CD4-positive, CD25-positive, alpha-beta regulatory T cell (primary cell): ENCODE measurements at places on chromosomes 3 and 15. TPM values are rescaled to one million over a fixed set of nuclear protein-coding genes. Genes with fewer than 3 reads are reported as not detected.

Gene SST
- not detected for polyA plus RNA-seq

Gene C3orf70
- polyA plus RNA-seq = not detected

Gene DUOXA2
- polyA plus RNA-seq = not detected

Gene TRAT1
- polyA plus RNA-seq = 160 TPM

Gene GABRB3
- 0.05 TPM for polyA plus RNA-seq
